ENCODE measurements at places on chromosomes 1 and 21.

GRCh38 chr21:17925899-17926298 is 106.7 kb upstream of the C21orf91 start:
- H3K4me3 ChIP-seq: no peak overlapping the region
- H3K36me3 ChIP-seq: no peaks in the 10 kb centered on the region
- H3K27ac ChIP-seq: no peak overlapping the region
- no peaks in the 10 kb centered on the region for H3K4me1 ChIP-seq
- no peak for DNase-seq

DNA sequence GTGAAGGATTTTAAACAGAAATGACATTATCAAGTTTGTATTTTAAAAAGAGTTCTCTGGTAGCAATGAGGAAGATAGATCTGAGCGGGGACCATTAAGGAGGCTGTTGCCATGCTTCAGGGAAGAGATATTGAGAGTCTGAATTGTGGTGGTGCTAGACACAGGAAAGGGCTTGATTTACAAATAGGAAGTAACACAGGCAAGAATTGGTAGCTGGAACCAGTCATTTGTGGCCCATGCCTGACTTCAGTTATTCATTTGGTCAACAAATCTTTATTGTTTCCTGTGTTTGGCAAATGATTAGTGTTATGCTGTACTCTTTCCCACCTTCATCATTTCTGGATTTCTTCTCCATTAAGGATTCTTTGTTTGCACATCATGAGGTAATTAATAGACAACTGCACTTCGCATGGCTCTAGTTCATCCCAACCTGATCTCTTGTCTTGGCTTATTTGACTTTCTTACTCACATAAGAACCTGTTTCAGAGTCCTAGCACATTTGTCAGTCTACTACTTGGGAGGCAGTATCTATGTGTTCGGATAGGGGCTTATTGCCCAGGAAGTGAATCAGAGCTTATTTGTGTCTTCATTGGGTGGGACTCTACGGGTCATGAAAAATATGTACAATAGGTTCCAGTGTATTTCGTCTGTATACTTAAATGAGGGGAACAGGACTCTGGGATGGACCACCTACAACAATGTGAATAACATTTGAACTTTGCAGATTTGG is 32.3 kb downstream of the EEIG2 start:
- no peaks in the 10 kb centered on the region for H3K27me3 ChIP-seq
- H3K4me1 ChIP-seq: peaks cover 40% of the 10 kb centered on the region

GRCh38 chr1:234912548-234913277 is 215.9 kb downstream of the TOMM20 start:
- DNase-seq: no peak
- no peak overlapping the region for H3K4me3 ChIP-seq
- peaks cover 45% of the 10 kb centered on the region for H3K4me1 ChIP-seq
- no peaks in the 10 kb centered on the region for H3K27me3 ChIP-seq
- peak overlapping the region; percentile 24 for H3K27ac ChIP-seq
- H3K36me3 ChIP-seq: no peaks in the 10 kb centered on the region

DNA sequence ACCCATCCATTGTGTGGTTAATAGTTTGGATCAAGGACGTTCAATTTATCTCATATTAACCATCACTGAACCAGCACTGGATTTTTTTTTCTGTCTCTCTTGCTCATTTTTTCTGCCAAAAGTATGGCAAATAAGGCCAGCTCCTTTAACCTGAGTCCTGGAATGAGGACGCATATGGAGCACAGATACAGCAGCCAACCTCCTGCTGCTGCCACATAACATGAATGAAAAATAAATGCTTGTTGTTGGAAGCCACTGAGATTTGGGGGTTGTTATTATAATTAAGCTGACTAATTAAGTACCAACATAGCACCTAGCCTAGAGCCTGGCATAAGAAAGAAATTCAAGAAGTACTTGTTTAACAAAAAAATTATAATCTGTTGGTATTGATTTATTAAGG is 335.3 kb upstream of the DUSP10 start:
- DNase-seq: no peak
- H3K36me3 ChIP-seq: no peaks in the 10 kb centered on the region
- no peaks in the 10 kb centered on the region for H3K27me3 ChIP-seq
- peaks cover 7% of the 10 kb centered on the region for H3K4me1 ChIP-seq

DNA sequence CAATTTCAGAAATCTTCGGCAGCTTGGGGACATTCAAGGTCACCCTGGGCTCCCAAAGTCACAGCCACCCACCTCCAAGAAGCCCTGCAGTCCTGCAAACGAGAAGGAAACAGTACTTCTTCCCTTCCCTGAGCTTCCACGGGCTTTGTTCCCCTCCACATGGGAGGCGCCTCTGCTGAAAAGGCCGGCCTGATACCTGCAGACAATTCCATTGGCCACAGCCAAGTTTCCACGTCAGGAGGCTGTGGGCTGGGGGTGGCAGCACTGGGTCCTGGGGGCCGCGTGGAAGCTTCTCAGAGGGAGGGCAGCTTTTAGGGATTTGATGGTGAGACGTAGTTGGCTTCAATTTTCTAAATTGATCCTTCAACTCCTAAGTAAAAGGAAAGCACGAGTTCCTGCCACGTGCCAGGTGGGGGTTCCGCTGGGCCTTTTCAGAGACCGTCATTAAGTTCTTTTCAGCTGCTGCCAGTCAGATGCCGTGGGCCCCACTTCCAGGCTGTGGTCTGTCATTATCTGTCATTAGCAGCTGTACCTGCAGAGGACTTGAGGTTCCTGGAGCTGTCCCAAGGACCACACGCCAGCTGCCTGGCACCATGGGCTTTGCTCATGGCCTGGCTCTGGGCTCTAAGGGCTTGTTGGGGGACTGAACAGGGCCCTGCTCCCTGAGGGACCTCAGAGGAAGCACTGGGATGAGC is 98.7 kb downstream of the CRYAA start:
- no peak overlapping the region for H3K27ac ChIP-seq
- H3K4me1 ChIP-seq: peaks cover 10% of the 10 kb centered on the region
- no peak for DNase-seq
- no peak overlapping the region for H3K4me3 ChIP-seq
- no peaks in the 10 kb centered on the region for H3K36me3 ChIP-seq

DNA sequence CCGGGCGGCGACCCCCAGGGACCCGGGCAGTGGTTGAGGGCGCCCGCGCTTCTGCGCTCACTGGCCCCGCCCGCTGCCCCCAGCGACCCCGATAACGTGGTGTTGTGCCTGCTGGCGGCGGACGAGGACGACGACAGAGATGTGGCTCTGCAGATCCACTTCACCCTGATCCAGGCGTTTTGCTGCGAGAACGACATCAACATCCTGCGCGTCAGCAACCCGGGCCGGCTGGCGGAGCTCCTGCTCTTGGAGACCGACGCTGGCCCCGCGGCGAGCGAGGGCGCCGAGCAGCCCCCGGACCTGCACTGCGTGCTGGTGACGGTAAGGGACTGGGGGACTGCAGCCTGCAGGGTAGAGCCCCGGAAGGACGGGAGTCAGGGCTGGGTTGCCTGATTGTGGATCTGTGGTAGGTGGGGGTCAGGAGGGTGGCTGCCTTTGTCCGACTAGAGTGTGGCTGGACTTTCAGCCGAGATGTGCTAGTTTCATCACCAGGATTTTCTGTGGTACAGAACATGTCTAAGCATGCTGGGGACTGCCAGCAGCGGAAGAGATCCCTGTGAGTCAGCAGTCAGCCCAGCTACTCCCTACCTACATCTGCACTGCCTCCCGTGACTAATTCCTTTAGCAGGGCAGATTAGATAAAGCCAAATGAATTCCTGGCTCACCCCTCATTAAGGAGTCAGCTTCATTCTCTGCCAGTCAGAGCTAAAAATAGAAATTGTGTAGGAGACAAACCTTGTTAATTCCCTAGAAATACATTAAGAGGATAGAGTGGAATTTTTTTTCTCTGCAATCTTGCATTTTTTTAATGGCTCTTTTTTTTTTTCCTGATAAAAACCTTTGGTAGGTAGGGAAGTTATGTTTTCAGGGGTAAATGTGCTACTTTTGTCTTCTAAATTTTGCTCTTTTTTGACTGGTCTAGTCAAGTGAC is 1.5 kb downstream of the GADD45A start:
- DNase-seq: no peak
- peaks cover 20% of the 10 kb centered on the region for H3K36me3 ChIP-seq
- H3K4me3 ChIP-seq: peak overlapping the region; percentile 84
- H3K27me3 ChIP-seq: no peaks in the 10 kb centered on the region
- peak overlapping the region; percentile 96 for H3K27ac ChIP-seq

GRCh38 chr1:227946624-227947385 is 927 bp downstream of the WNT9A start:
- H3K4me1 ChIP-seq: peaks cover 36% of the 10 kb centered on the region
- peak overlapping the region; percentile 80 for H3K4me3 ChIP-seq
- H3K27me3 ChIP-seq: no peaks in the 10 kb centered on the region
- peak overlapping the region; percentile 77 for H3K27ac ChIP-seq
- H3K36me3 ChIP-seq: no peaks in the 10 kb centered on the region

DNA sequence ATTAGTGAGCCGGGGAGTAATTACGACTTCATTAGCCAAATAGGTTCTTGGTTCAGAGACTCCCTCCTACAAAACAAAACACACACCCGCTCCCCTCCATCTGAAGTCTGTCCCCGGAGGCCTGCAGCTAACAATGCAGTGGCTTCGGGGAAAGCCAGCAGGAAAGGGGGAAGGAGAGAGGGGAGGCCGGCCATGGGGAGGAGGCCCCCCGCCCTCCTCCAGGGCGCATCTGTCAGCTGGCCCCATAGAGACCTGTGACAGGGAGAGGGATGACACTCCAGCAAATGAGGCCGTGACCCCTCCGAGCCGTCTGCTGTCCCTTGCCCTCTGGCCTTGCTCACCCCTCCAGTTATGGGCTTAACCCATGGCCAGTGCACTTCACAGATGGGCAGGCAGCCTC is 12.1 kb upstream of the CNTN2 start:
- no peaks in the 10 kb centered on the region for H3K36me3 ChIP-seq
- H3K4me1 ChIP-seq: no peaks in the 10 kb centered on the region
- no peak overlapping the region for H3K4me3 ChIP-seq
- no peaks in the 10 kb centered on the region for H3K27me3 ChIP-seq
- no peak overlapping the region for H3K27ac ChIP-seq
- no peak for DNase-seq

DNA sequence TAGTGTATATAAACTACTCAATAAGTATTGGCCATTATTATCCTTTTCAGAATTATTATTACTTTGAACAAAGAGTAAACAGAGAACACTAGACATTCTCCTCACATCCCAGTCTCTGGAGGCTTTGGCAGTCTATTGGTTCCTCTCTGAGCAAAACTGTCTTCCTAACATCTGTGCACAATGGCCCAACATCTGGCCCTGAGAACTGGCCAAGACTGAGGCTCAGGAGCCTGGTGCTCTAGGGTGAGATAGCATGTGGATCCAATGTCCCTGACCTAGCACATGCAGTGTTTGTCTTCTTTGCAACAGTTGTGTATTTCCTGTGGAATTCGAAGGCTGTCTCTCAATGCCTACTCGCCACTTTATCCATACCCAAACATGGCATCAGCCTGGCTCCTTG is 313.2 kb upstream of the KAZN start:
- no peak for DNase-seq
- no peaks in the 10 kb centered on the region for H3K27me3 ChIP-seq
- no peaks in the 10 kb centered on the region for H3K36me3 ChIP-seq
- no peak overlapping the region for H3K4me3 ChIP-seq
- no peak overlapping the region for H3K27ac ChIP-seq

- H3K4me1 ChIP-seq: no peaks in the 10 kb centered on the region
- H3K27ac ChIP-seq: no peak overlapping the region
- DNase-seq: no peak
- H3K36me3 ChIP-seq: no peaks in the 10 kb centered on the region
- no peaks in the 10 kb centered on the region for H3K27me3 ChIP-seq
Measured at GRCh38 chr1:53718443-53718842, 20.5 kb downstream of the GLIS1 start.

DNA sequence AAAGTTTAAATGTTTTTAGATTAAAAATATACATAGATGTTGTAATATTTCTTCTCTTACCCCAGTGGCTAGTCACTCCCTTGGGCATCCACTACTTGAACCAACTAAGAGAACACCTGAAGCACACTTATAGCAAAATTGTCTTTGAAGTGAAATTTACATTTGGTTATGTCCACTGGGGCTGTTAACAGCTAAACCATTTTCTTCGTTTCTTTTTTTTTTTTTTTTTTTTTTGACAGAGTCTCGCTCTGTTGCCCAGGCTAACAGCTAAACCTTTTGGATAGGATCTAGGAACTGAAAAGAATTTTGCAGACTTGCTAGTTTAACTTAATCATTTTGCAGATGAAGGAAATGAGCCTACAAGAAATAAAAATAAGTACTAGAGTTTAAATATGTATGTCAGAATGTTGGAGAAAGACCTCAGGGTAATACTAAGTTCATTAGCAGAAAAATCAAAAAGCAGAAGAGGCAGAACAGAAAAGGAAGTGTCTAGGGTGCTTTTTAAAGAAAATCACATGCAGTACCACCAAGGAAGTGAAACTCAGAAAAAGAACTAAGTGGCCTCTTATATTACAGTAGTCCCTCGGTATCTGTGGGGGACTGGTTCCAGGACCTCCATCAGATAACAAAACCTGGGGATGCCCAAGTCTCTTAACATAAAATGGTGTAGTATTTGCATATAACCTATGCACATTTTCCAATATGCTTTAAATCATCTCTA is 11.8 kb downstream of the DRAM2 start:
- DNase-seq: no peak
- H3K4me1 ChIP-seq: no peaks in the 10 kb centered on the region
- no peaks in the 10 kb centered on the region for H3K36me3 ChIP-seq
- H3K4me3 ChIP-seq: no peak overlapping the region
- no peak overlapping the region for H3K27ac ChIP-seq

GRCh38 chr1:230679192-230679591 is 34.7 kb downstream of the AGT start:
- peaks cover 18% of the 10 kb centered on the region for H3K4me1 ChIP-seq
- no peak overlapping the region for H3K27ac ChIP-seq
- DNase-seq: no peak

- no peak for DNase-seq
- H3K36me3 ChIP-seq: peaks cover 34% of the 10 kb centered on the region
- no peaks in the 10 kb centered on the region for H3K4me1 ChIP-seq
- H3K27me3 ChIP-seq: no peaks in the 10 kb centered on the region
- H3K4me3 ChIP-seq: no peak overlapping the region
Measured at GRCh38 chr21:28932717-28933116, 60.0 kb downstream of the LTN1 start.

GRCh38 chr1:221760911-221761310 is 19.0 kb upstream of the DUSP10 start:
- no peaks in the 10 kb centered on the region for H3K36me3 ChIP-seq
- H3K4me1 ChIP-seq: no peaks in the 10 kb centered on the region
- no peak overlapping the region for H3K27ac ChIP-seq
- H3K27me3 ChIP-seq: no peaks in the 10 kb centered on the region
- DNase-seq: no peak
